ENCODE measurements at places on chromosomes 7 and 10. TPM values are rescaled to one million over a fixed set of nuclear protein-coding genes. Genes with fewer than 3 reads are reported as not detected.

- DNase-seq = no peak
These were observed 71.0 kb upstream of the GTF2I start for GRCh38 chr7:74586258-74587175.

Gene VAX1
- total RNA-seq = not detected

Gene ETV1
- total RNA-seq = 45.9 TPM

Gene TBL2
- 35.9 TPM for total RNA-seq

- no peak for DNase-seq
These were observed 17.3 kb downstream of the KIFBP start for GRCh38 chr10:69005704-69006485.
